ENCODE measurements at places on chromosomes 16 and 17.

- no peak for DNase-seq
These were observed 58.9 kb downstream of the AKAP1 start for GRCh38 chr17:57143919-57144318.

DNA sequence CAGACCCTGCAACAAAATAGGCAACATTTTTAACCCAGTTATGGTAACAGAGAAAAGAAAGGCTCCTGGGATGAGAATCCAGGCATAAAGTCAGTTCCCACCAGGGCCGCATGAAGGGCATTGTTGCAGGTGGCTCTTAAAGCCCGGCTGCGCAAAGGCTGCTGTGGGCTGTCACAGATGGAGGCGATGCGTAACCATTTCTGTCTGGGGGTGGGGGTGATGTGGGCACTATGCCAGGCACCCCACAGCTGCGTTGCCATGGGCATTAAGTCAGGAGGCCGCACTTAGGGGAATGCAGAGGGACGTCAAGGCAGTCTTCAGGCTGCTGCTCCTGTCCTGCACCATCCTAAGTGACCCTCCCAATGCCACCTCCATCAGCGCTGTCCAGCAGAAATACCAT is 228.4 kb downstream of the CPPED1 start:
- DNase-seq, result no peak

DNA sequence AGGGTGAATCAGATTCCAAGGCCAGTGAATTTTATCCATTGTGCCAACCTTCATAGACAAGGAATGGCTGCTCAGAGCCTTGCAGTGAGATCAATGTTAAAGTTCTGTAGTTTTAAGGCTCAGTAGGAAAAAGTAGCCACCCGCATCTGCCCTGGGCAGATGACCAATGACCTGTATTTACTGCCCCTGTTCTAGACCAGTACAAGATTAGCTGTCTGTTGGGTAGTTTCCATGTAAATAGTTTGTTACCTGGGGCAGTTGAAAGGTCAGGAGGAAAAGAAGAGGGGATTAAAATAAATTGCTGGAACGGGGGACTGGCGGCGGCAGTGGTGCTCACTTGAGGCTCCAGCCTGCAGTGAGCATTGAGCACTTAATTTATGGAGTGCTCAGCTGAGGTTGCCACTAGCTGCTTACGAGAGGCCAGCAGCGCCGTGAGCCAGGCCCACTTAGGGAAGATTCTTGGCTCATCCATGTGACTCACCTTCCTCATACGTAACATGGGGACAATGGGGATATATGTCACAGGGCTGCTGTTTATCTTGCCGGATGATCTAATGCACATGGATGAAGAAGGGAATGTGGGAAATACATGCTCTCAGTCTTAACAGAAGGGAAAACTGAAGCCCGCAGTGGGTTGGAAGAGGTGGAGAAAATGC is 10.7 kb upstream of the NOS2 start:
- DNase-seq, result no peak

- DNase-seq, result no peak
These were observed 24.7 kb downstream of the DEF8 start for GRCh38 chr16:89973235-89973634.

- no peak for DNase-seq
These were observed 8.5 kb downstream of the NAGPA start for GRCh38 chr16:5025171-5025632.

- no peak for DNase-seq
These were observed at the start of gene TMC7 for GRCh38 chr16:18983565-18984434. Gene TMC7, plus strand, starts transcription at chr16:18983934. Its CDS starts 130 bp downstream, at chr16:18984064.

DNA sequence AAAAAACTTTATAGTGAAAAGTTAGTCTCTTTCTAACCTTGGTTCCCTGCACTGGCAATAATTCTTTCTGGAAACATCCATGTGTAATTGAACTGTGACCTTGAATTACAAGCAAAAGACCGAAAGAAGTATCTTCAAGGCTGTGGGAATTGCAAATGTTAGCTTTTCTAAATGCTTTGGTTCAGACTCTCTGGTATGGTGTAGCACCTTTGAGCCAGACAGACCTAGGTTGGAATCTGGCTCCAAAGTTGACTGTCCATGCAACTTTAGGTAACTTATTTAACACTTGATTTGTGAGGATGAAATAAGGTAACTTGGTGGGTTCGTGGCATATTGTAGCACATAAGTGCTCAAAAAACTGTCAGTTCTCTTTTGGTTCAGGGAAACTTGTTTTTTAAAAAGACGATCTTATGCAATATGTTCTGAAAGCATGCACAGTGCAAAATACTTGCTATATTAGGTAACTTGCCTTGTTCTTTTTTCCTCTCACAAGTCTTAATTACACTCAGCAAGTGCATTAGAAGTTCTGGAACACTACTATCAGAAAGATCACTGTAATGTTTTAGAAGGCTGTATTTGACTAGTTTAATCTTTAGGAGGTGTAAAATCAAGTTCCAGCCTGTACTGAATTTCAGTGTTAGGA is 46.3 kb downstream of the TANGO6 start:
- no peak for DNase-seq

DNA sequence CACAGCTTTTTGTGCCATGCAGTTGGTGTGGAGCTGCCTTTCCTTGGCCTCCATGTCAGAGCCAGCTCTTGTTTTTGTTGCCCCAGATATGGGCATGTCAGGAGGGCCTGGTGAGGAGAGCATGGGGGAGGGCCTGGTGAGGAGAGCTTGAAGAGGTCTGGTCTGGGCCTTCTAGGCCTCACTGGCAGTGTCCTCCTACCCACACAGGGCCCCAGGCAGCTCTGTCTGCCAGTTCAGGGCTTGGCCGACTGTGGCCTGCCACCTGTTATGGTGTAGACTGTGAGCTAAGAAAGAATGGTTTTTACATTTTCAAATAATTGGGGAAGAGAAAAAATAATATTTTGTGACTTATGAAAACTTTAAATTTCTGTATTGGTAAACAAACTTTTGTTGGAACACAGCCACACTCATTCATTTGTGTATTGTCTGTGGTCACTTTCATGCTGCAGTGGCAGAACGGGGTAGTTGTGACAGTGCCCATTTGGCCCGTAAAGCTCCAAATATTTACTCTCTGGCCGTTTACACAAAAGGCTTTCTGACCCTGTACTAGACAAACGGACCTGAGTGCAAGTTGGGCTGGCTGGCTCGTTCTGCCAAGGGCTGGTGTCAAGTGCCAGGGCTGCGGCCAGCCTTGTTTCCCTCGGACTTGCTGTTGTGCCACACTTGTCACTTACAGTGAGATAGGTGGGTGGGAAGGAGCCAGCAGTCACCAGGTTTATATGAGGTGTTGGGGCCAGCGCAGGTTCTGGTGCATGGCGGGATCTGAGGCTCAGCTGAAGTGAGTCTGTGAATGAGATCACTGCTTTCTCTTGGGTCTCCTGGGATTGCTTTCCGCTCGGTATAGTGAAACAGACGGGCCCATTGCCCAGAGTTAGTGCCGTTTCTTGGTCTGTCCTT is 18.2 kb downstream of the PGS1 start:
- no peak for DNase-seq

- DNase-seq, result no peak
These were observed 60.4 kb upstream of the TOB1 start for GRCh38 chr17:50926523-50926922.

- no peak for DNase-seq
These were observed 83.6 kb upstream of the ZNF423 start for GRCh38 chr16:49939495-49939894.

GRCh38 chr17:75684924-75685323 is 17.8 kb downstream of the SAP30BP start:
- DNase-seq, result no peak

DNA sequence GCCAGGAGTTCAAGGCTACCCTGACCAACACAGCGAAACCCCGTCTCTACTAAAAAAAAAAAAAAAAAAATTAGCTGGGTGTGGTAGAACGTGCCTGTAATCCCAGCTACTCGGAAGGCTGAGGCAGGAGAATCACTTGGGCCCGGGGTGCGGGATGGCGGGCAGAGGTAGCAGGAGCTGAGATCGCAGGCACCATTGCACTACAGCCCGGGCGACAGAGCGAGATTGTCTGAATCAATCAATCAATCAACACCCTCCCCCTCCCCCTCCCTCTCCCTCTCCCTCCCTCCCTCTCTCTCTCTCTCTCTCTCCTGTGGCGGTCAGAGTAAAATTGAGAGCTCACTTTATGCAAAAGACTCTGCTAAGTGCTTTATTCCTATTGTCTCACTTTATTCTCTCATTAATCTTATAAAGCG is 1.2 kb downstream of the HSDL1 start:
- no peak for DNase-seq

- DNase-seq, result no peak
These were observed 23.9 kb downstream of the NLRC5 start for GRCh38 chr16:57013229-57013628.

DNA sequence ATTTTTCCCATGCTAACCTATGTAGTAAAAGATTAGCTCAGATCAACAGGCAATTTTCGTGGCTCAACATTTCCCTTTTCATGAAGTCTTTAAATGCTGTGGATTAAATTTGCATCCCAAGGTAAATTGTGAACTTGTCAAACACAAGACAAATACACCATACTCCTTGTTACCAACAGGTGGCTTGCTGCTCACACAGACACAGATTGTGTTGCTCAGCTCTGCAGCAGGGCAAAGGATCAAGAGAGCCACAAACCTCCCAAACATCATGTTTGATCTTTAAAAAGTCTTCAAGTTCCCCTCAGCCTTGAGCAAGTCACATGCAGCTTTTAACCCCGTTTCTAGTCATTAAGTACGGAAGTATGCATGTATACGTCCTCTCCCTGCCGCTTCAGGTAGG is 119.6 kb upstream of the CNTNAP4 start:
- DNase-seq, result no peak

- DNase-seq, result no peak
These were observed 46.7 kb downstream of the ANKRD11 start for GRCh38 chr16:89443727-89444084.

DNA sequence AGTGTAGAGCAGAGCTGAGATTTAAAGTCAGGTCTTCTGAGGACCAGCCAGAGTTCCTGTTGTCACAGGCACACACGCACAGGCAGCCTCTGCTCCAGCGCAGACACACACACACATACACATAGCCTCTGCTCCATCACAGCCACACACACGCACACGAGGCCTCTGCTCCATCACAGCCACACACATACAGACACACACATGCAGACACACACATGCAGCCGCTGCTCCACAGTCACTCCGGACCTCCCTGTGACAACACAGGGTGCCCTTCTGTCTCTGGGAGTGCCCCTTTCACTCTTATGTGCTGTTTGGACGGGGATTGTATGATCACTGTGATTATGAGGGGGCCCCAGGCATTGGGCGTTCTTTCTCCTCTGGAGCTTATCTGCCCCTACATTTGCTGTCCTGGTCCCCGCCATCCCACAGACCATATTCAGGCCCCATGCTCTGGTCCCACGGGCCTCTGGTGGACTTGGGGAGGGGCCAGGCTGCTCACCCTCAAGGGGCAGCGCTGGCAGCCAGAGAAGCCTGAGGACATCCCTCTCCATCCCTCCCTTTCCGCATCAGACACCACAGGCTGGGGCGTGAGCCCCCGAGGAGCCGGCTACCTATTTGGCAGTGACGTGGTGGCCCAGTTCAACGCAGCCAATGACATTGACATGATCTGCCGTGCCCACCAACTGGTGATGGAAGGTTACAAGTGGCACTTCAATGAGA is 7.5 kb downstream of the TBX6 start:
- DNase-seq, result no peak

- no peak for DNase-seq
These were observed 21.1 kb downstream of the RARA start for GRCh38 chr17:40329839-40330794.

DNA sequence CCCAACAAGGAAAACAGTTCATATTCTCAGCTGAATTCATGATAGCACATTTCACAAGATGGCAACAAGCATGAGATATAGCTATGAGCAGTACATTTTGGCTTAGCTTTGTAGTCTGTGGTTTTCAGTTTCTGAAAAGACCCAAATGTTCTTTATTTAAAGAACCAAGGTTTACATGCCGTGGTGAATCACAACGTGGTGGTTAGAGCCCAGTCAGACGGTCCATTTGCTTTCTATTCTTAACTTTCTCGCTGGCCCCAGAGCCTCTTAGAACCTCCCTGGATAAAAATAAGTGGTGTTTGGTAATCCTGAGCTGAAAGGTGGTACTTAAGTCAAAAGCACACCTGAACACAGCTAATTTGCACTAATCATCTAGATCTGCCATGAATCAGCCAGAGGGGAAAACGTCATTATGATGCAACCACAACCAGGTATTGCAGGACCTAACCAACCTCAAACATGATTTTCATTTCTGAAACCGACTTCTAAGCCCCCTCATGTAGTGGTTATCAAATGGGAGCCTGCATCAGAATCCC is 18.6 kb upstream of the HAPSTR1 start:
- DNase-seq, result no peak

DNA sequence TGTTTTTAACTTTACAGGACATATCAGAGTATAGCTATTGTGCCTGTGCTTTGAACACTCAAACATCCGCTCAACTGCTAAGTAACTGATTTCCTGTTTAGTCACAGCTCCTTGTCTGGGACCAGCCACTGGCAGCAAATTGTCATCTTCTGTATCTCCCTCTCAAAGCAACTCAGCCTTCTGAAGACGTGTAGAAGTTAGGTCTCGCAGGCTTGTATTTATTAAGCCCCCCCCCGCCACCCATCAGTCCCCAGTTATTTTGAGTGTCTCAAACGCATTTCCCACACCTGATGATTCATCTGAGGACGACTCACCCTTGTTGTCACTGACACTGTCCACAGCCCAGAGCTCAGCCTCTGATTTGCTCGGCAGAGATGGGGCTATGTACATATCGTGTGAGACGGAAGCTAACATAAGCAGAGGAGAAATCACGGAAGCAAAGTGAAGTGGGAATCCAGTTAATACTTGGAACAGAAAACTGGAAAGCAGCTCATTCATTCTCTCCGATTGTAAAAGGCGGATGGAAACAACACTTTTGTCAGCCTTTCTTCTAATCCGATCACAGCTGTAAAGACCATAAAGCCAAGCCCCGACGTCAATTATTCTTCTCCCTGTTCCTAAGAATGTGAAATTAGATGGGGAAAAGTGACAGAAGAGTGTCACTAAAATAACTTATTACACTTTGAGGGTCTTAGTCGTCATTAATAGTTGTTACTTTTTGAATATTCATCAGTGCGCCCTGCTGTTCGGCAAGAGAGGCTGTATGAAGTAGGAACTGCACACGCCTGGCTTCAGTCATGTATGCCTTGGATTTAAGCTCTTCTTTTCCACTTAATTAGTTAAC is 64.2 kb downstream of the PITPNC1 start:
- no peak for DNase-seq

DNA sequence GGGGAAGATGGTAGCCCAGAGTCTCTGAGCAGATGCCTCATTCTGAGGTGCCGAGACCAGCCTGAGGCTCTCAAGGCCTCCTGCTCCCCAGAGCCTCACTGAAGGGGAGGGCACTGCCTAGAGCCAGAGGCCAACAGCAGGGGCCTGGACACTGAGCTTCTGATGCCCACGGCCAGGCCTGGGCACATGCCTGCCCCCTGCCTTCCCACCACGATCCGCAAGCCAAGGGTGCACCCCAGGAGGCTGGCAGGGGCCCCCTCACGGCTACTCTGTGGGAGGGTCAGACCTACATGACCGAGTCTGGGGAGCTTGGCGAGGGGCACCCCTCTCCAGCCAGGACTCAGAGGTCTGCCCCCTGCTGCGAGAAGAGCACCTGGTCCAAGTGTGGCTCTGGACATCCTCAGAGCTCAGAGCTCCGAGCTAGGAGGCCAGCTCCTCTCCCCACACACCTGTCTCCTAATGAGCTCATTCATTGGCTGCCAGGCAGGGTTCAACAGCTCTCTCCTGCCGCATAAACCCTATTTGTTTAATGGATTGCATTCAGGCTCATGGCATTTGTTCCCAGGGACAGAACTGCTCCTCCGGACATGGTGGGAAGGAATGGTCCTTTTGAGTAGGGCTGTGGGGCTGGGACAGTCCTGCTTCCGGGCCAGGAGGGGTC is 13.9 kb downstream of the OTOP3 start:
- DNase-seq, result no peak

- DNase-seq, result no peak
These were observed 14.8 kb downstream of the RFWD3 start for GRCh38 chr16:74651841-74652240.

GRCh38 chr16:68360956-68361355 is 50.1 kb downstream of the PRMT7 start:
- no peak for DNase-seq
